ENCODE measurements at places on chromosomes 2 and 18.

- DNase-seq: no peak
Measured at GRCh38 chr2:241736111-241736510, 1.7 kb downstream of the D2HGDH start.

DNA sequence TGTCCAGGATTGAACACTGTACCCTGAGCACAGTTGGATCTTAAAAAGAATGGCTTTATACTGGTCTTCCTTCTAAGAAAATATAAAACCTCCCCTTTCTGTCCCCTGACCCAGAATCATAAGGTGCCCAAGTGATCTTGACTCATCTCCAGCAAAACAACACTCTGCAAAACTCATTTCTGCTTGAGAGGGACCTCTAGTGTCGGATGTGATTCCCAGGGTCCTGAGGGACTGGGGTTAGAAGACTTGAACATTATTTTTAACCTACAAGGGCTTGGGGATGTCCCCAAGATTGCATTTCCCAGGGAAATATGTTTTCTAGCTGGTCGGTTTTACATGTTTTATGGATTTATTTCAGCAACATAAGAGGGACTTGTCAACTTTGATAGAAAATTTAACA lies 1318.5 kb upstream of the CELF4 start:
- DNase-seq: no peak

- peak; percentile 93 for DNase-seq
Measured at GRCh38 chr2:39513641-39514094, 76.6 kb upstream of the MAP4K3 start.

DNA sequence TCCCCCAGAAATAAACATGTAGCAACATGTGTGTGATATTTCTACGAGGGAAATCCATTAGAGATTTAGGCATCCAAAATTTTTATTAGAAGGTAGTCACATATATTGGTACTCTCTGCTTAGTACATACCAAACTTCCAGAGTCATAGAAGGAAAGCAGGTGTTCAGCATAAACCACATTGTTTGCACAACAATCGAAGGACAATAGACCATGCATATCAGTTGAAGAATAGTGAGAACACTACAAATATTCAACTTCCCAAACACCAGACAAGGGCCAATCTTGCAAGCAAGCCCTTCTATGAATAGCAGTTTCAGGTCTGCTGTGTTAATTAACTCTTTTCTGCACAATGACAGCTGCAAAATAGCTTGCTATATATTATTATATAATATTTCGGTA lies 702.2 kb downstream of the ERBB4 start:
- no peak for DNase-seq

DNA sequence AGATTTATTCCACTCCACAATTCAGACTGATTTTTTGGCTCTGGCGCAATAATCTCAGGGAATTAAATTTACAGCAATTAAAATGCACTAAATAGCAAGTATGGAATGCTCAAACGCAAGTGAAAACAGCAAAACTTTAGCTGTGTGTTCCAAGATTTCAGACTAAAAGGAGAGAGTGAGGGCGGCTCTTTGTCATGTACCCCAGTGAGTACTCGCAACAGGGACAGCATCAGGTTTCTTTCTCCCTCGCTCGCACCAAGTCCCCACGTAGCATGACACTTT lies 1.1 kb downstream of the ROCK2 start:
- no peak for DNase-seq

- no peak for DNase-seq
Measured at GRCh38 chr2:56185582-56186046, 1.8 kb downstream of the CCDC85A start.

DNA sequence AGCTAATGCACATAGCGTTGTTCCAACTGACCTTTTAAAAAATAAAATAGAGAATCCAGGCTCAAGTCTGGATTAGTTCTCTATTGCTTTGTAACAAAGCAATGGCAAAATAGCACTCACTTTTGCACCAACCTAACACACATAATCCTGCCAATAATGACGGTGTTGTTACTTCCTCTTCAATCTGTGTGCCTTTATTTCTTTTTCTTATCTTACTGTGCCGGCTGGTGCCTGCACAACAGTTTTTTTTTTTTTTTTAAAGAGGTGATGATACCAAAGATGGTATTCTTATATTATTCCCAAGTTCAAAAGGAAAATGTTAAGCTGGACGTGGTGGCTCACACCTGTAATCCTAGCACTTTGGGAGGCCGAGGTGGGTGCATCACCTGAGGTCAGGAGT lies 3.4 kb downstream of the PLB1 start:
- DNase-seq: no peak

DNA sequence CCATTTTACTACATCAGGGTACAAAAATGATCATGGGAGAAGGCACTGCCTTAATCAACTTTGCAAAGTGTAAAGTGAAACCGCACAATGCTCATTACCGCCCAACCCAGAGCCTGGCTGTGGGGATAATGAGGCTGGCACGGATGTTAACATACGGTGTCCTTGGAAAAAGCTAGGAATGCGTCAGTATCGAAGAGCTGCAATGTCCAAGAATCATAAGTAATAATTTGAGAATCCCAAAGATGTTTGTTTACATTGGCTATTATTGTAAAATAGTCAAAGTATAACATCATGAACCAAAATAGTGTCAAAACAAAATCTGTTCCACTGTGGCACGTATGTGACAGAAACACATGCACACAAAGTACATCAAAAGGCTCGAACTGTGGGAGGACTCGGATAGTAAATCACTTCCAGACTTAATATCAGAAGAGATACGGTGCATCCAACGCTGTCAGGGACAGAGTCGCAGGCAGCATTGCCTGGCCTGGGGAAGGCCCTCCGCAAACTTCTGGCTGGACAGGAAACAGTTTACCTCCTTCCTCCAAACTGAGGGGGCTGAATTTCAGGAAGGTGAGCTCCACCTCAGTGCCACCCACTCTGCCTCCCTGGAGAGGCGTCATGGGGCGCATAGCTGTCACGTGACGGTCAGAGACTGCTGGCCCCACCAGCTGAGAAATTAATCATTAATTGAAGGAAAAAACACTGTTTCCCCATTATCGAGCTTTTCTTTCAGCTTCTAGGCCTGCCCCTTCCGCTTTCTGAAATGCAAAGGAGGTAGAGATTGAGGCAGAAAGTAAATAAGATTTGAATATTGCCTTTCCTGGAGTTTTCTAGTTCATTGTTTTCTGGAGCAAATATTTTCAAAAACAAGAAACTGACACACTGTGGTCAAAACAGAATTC lies 1.8 kb upstream of the ID2 start:
- DNase-seq: no peak

- DNase-seq: peak; percentile 31
Measured at GRCh38 chr2:64177315-64177714, 33.1 kb upstream of the PELI1 start.

GRCh38 chr2:215286309-215286708 lies 25.6 kb upstream of the ATIC start:
- DNase-seq: no peak

- no peak for DNase-seq
Measured at GRCh38 chr2:85761512-85761944, 7.7 kb downstream of the ATOH8 start.

DNA sequence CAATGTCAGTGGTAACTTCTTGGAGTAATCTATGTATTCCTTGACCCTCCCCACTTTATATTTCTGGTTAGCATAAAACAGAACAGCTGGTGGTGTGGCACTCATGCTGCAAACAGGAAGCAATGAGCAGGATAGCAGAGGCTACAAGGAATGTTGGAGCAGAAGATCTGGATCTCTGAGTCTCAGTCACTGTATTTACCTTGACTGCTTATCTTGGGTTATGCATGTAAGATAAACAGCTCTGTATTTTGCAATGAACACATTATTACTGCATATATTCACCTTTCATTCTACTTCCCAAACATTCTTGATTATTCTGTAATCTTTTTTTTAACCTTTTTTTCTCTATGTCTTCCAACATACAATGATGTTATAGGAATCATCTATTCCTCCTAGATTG lies 977.9 kb upstream of the CNTNAP5 start:
- DNase-seq: no peak

GRCh38 chr2:121085801-121086200 lies 199.2 kb downstream of the TFCP2L1 start:
- DNase-seq: no peak

GRCh38 chr2:163664610-163665009 lies 71.2 kb downstream of the FIGN start:
- DNase-seq: peak; percentile 67

GRCh38 chr2:241926541-241927311 lies 57.2 kb downstream of the RTP5 start:
- DNase-seq: no peak

- no peak for DNase-seq
Measured at GRCh38 chr2:151802315-151802714, 25.9 kb downstream of the ARL5A start.

- no peak for DNase-seq
Measured at GRCh38 chr2:141348481-141348880, 782.3 kb downstream of the LRP1B start.

DNA sequence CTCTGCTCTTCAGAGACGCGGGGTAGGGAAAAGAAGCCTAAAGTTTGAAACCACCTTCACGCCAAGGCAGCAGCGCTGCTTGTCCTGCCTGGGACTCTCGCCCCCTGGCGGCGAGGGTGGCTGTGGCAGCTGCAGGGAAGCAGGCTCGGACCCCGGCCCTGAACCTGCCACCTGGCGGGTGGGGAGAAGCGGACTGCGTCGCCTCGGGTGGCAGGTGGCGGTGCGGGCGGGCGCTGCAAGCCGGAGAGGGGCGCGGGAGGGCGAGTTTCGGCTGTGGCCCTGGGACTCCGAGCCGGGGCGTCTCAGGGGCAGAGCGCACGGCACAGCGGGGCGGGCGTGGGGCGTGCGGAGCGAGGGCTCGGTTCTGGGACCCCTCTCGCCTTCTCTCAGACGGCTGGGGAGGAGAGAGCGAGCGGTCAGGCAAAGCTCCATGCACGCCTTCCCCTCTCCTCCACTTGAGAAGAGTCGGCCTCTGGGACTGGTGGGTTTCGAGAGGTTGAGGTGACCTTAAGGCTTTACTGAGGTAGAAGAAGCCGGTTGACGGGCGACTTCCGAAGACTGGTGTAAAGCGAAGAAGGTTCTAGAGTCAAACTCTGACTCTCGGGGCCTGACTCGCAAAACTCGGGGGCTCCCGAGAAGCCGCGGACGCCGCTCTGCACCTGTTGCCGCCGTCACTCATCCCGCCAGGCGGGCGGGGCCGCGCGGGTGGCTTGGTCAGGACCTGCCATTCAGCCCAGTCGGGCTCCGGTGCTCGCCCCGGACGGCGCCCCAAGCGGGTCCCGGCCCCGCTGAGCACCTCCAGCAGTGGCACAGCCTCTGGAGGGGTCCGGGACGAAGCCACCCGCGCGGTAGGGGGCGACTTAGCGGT lies 1.1 kb upstream of the BOLL start:
- DNase-seq: no peak

DNA sequence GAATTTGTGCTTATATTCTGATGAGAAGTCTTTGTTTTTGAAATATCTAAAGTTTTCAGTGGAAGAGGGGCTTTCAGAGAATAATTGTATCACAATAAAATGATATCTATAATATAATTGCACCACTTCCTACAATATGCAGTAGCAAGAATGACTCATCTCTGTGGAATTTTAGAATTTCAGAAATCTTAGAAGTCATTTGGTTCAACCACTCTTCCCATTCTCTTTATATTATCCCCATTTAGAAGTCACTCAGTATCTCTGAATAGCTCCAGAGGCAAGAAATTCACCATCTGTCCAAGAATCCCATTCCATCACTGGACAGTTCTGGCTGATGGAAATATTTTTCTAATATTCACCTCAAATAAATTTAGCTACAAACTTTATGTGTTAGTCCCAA lies 59.3 kb upstream of the CCDC68 start:
- peak; percentile 48 for DNase-seq

GRCh38 chr2:163564236-163564635 lies 171.6 kb downstream of the FIGN start:
- no peak for DNase-seq

DNA sequence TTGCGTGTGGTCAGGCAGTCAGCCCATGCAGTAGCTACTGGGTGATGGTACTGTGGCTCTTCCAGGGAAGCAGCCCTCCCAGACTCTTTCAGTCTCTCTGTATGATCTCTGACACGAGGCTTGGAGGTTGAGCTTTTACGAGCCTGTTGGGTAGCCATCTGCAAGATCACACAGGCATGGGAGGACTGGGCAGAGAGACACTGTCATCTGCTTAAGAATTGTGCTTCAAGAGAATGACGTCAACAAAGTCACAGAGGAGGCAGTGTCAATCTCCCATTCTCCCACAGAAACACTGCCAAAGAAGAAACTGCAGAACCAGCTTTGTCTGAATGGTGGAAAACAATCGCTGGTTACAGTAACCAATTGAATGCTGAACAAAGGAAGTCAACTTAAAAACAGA lies 78.4 kb upstream of the MC2R start:
- no peak for DNase-seq

- no peak for DNase-seq
Measured at GRCh38 chr2:158138255-158138654, 36.6 kb downstream of the UPP2 start.

DNA sequence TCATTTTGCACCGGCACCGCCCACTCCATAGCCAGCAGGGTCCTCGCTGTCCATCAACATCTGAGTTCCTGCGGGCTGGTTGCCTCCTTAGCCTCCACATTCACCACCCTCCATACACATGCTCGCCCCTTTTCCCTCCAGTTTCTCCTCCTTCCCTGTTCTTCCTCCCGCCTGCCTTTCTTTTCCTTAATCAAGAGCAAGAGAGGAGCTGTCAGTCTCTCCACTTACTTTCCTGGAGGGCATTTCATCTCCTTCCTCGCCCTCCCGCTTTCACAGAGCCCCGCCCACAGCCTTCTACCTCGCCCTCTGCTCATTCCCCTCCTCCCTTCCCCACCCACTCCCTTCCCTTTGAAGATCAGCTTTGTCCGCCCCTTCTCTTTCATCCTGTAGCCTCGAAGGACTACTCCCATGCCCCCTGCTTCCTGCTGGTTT lies 13.8 kb upstream of the ZBTB7C start:
- no peak for DNase-seq

DNA sequence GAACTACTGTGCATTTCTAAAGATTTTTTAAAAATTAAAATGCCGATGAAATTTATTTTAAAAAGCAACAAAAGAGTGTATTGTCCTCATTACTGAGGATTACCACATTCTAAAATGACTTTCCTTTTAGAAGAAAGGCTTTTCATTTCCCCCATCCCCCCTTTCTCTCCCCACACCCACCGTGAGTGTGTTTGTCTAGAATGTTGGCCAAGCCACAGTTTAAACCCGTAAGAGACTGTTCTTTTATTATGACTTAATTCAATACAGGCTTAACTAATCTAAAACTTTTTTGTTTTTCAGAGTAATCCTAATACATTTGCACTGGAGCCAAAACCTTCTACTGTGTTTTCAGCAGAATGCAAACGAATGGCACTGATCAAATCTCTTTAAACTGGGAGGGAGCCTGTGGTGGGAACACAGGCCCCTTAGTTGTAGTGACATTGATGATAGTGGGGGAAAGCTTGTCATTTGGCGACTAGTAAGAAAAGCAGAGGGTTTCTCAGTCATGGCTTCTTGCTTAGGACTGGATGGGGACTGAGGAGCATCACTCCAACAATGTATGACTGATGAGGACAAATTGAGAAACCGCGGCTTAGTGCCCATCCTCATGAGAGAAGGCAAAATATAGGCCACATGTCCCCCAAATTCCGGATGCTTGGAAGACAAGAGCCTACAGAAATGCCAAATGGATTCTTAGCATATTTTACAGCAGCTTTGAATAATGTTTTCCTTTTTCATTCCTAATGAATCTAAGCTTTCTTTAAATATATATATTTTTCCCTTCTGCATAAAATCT lies 154.0 kb upstream of the SMIM21 start:
- DNase-seq: no peak

Measured in AG09309 (cell line).